Lower lobe of right lung (tissue), 2 donors: ENCODE measurements at places on chromosomes 7 and 10. TPM values are rescaled to one million over a fixed set of nuclear protein-coding genes. Genes with fewer than 3 reads are reported as not detected.

Gene VGF
- total RNA-seq: 0.15 TPM

Gene CAMK2B
- total RNA-seq: 0.30 TPM

Gene FXYD4
- not detected for total RNA-seq

Gene CPEB3
- 6.9 TPM for total RNA-seq

Gene C7orf33
- not detected for total RNA-seq

Gene CCL26
- total RNA-seq: not detected

Gene GDF10
- total RNA-seq: 14.5 TPM

Gene TBRG4
- 54.3 TPM for total RNA-seq

Gene RP9
- 11.6 TPM for total RNA-seq

Gene LRRN3
- total RNA-seq: 6.1 TPM

Gene IRF5
- 46.0 TPM for total RNA-seq

Gene WDR11
- total RNA-seq: 51.4 TPM

Gene GPR15LG
- not detected for total RNA-seq

Gene CPN1
- total RNA-seq: not detected

- no peak for DNase-seq
Measured at GRCh38 chr10:115092555-115093285, 445 bp upstream of the ATRNL1 start.

DNA sequence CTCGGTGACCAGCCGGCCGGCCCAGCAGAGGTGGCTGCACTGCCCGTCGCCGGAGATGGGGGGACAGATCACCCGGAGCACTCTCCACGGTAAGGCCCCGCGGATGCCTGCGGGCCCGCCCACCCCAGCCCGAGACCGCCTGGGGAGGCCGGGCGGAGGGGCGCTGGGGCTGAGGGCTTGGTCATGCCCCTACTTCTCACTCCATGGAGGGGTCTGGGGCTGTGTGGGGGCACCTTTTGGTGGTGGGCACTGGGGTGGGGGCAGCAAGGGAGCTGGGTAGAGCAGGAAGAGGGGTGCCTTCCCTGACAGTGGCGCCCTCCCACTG lies 61.8 kb downstream of the NEURL1 start:
- no peak for DNase-seq

DNA sequence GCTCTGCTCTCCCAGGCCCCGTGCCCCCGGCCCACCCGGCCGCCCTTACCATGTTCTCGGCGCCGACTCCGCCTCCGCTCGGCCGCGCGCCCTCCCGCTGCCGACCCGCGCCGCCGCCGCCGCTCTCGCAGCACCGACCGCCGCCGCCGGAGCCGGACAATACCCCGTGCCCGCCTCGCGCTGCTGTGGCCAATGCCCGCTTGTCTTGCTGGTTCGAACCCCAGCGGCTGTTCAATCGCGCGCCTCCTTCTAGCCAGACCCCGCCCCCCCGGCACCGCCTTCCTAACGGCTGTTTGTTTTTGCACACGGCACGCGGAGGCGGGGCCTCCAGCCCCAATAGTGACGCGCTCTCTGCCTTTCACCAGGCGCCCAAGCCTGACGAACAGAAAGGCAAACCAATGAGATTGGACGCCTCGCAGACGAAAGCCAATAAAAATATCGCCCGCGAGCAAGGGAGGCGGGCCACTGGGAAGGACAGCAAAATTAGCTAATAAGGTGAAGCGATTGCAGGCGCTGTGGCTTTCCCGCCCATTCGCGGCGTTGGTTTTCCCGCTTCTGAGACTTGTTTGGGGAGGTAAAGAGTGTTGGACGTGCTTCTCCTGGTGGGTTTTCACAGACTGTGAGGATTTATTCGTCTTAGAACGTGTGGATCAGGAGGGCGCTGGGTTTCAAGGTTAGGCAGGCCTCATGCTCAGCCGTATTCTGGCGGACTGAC lies at the start of gene H2AZ2:
Gene H2AZ2 (minus strand): TSS at position 168 of the 715 bp plus-strand sequence. CDS start 116 bp downstream, at position 52.
- peak; percentile 100 for DNase-seq

DNA sequence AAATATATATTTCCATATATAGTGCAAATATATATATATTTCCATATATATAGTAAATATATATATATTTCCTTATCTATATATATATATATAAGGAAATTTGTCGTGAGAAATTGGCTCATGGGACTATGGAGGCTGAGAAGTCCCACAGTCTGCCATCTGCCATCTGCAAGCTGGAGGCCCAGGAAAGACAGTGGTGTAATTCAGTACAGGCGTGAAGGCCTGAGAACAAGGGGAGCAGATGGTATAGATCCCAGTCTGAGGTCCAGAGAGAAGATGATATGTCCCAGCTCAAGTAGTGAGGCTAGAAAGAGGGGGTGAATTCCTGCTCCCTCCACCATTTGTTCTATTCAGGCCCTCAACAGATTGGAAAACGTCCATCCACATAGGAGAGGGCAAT lies 78.9 kb downstream of the MTPN start:
- DNase-seq: no peak

- no peak for DNase-seq
Measured at GRCh38 chr10:121303287-121303890, 294.9 kb downstream of the FGFR2 start.

DNA sequence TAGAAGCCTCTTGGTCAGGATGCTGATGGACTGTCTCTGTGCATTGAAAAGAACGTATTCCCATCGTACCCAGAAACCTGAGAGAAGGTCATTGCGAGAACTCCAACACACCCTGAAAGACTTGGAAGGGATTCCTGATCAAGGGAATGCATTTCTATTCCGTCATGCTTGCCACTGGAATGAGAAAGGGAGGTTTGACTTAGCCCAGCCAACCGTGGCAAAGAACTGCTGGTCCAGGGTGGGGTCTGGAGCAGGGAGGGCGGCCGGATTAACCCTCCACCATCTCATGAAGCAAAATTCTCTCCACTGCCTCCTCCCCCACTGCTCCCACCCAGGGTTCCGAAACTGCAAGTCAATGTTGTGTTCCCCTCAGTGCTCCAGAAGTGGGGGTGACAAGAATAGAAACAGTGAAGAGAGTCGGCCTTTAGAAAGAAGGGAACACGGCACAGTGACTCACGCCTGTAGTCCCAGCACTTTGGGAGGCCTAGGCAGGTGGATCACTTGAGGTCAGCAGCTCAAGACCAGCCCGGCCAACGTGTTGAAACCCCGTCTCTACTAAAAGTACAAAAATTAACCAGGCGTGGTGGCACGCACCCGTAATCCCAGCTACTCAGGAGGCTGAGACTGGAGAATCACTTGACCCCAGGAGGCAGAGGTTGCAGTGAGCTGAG lies 137.5 kb upstream of the MGMT start:
- DNase-seq: no peak

DNA sequence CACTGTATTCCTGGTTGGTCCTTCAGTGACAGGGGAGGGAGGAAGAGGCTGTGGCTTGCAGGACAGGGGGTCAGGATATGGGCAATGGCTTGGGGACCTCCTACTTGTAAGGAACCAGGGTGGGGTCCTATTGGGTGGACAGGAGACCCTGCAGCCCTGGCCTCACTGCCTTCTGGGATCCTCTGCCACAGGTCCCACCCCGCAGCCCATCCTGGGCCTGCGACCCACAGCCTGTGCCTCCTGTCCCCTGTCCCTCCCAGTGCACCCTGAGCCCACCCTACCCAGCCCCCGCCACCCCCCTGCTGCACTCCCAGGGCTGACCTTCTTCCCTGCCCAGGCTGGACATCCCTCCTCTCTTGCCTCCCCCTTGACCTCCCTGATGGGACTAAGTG lies 58.7 kb upstream of the MYL10 start:
- DNase-seq: no peak

DNA sequence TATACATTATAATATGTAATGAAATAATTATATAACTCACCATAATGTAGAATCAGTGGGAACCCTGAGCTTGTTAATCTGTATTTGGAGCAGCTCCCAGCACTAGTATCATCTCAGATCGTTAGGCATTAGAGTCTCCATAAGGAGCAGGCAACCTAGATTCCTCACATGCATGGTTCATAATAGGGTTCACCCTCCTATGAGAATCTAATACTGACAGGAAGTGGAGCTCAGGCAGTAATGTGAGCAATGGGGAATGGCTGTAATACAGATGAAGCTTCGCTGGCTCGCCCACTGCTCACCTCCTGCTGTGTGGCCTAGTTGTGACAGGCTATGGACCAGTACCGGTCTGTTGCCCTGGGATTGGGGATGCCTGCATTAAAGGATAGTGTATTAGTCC lies 49.5 kb downstream of the RSBN1L start:
- DNase-seq: no peak

- DNase-seq: no peak
Measured at GRCh38 chr7:17010637-17011300, 129.0 kb upstream of the AGR3 start.

GRCh38 chr7:85114342-85114741 lies 72.5 kb downstream of the SEMA3D start:
- DNase-seq: no peak

DNA sequence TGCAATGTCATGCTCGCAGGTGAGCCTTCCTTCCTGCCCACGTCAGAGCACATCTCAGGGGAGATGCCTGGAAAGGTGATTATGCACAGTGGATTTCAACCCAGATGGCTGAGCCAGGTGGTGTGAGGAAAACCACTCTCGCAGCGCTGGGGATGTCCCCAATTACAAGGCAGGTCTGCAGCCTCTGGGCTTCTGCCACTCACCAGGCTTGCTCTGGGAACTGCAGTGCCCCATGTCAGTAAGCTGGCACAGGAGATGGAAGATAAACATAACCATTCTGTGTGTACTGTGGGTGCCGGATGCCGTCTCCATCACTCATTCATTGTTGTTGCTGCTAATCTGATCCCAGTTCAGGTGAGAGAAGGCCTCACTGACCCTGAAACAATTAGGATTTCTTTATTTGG lies 222.9 kb upstream of the PITRM1 start:
- DNase-seq: no peak

- DNase-seq: no peak
Measured at GRCh38 chr7:64557601-64558322, 5.1 kb downstream of the ZNF680 start.

- DNase-seq: no peak
Measured at GRCh38 chr7:103113164-103113563, 35.7 kb downstream of the NAPEPLD start.
